D341Med (cell line): ENCODE measurements at places on chromosomes 1 and 21.

DNA sequence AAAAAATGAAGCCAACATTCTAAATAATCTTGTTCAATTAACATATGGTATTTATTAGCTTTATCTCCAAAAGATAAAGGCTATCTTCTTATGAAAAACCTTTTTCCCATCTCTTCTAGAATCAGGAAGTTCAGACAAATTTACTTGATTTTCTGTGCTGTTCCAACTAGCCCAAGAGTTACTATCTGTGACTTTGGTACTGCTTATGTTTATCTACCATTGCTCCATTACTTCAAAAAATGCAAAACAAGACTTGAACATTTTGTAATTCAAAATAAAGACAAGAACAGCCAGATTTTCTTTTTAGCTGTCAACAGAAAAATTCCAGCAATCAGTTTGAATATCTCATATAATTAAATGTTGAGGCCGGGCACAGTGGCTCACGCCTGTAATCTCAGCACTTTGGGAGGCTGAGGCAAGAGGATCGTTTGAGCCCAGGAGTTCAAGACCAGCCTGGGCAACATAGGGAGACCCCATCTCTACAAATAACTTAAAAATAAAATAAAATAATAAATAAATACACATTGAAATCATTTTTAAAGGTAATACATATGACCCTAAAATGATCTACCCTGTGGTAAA is 188.5 kb downstream of the LTN1 start:
- DNase-seq, result no peak

GRCh38 chr1:153540394-153541361 is at the start of gene S100A5:
TSS of gene S100A5 (minus strand) at chr1:153540934. CDS start at chr1:153540191, 743 bp downstream.
- no peak for DNase-seq

DNA sequence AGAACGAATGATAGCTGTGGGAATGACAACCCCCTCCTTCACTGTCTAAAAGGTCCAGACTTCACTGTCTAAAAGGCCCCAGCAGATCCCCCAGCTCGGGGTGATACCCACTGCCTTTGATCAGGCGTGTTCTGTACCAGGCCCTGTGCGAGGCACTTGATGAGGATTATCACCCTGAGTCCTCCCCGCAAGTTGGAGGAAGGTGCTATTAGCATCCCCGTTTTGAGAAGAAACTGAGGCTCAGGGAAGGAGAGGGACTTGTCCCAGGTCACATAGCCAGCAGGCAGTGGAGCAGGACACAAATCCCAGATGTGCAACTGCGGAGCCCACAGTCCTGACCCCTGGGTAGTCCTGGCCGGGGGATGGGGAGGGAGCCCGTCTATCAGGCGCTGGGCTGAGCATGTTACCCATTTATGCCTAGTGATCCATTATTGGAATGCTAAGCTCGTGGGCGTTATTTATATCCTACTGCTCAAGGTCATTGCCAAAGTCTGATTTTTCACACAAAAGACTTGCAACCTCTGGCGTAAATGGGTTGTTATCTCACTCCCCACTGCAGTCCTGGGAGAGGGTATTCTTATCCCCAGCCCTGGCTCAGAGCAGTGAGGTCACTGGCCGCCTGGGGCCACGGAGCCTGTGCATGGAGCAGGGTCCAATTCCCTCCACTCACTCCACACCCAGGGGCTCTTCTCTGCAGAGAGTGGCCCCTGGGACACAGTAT is 722.2 kb downstream of the MATN1 start:
- DNase-seq, result no peak

- DNase-seq, result no peak
These were observed 30.9 kb upstream of the NEXN start for GRCh38 chr1:77857552-77857951.

GRCh38 chr1:202888221-202888530 is 773 bp downstream of the RABIF start:
- no peak for DNase-seq

DNA sequence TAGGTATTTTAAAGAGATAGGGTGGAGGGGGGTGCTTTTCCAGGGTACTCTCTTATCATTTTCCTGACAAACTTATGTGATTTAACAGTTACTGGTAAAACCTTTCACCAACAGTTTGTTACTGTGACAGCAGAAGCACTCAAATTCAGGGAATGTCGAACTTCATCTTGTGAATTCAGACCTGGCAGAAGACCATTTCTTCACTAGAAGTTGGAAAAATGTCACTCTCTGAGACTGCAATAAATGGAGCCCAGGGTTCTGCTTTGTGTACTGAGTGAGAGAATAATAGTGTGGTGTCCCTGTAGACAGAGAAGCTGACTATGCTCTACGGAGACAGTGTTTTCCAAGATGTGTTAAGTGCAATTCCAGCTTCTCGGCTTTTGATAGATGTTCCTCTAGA is 200.2 kb downstream of the ST6GALNAC3 start:
- DNase-seq, result no peak

- DNase-seq, result no peak
These were observed 139.4 kb downstream of the RUNX1 start for GRCh38 chr21:34909492-34910292.

DNA sequence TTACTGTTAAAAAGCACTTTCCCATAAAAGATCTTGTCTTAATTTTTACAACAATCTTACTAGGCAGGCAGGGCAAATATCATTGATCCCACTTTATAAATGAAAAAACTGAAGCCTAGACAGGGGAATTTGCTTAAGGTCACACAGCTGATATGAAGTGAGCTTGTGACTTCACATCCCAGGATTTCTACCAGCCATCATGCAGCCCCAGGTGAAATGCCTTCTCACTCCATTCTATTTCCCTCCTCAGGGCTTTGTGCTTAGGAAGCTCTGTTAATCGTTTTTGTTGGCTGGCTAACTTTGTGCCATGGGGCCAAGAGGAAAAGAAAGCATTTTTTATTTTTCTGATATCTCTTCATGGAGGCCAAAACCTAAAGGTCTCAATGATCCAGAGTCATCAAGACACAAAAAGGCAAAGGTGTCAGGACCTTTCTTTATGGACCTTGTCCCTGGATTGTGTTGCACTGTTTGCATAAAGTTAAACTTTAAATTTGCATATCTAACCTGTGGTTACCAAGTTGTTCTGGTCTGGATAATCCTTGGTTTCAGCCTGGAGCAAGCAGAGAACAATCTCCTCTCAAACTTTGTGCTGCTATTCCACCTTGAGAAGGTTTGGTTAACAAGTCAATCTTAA is 44.8 kb upstream of the ZNF326 start:
- no peak for DNase-seq

- peak; percentile 86 for DNase-seq
These were observed 108.9 kb downstream of the NOS1AP start for GRCh38 chr1:162178432-162178831.

- DNase-seq, result no peak
These were observed 367.1 kb upstream of the ESRRG start for GRCh38 chr1:217090060-217090911.

- no peak for DNase-seq
These were observed 109.9 kb downstream of the KIAA0319L start for GRCh38 chr1:35447278-35447677.

DNA sequence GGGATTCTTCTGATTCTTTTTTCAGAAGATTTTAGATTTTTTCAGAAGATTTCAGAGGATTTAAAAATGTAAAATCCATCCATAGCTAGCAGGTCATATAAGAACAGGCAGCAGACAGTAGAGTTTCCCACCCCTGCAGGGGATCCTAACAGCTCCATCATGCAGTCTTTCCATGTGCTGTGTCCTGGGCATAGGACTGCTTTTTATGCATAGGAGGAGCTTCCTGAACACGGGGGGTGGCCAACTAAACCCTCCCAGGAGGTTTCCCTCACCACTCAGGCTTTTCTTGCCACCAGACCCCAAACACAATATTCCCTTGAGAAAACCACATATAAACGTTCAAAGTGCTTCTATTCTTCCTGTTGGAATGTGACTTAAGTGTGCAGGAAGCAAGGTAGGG is 90.1 kb upstream of the TNR start:
- no peak for DNase-seq

DNA sequence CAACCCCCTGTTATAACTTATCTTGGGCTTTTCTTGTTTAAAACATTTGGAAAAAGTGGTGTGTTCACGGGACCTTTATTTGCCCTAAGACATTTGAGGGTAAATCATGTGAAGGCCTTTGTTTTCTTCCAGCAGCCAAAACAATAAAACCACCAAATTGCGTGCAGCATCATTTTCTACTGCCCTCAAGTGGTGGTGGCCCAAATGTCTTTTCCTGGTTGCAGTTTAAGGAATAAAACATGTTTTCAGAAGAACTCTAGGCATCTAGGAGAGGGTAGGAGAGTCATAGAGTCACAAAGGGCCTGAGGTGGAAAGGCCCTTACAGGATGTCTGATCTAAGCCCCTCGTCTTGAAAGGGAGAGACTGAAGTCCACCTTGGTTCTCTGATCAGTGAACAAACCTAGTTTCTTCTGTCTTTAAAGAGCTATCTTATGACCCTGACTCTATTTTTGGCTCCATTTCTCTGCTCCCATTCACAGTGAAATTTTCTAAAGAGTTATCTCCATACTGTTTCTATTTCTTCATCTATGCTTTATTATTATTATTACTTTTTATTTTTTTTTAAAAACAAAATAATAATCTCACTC is 16.0 kb upstream of the EPS15 start:
- DNase-seq, result peak; percentile 59

DNA sequence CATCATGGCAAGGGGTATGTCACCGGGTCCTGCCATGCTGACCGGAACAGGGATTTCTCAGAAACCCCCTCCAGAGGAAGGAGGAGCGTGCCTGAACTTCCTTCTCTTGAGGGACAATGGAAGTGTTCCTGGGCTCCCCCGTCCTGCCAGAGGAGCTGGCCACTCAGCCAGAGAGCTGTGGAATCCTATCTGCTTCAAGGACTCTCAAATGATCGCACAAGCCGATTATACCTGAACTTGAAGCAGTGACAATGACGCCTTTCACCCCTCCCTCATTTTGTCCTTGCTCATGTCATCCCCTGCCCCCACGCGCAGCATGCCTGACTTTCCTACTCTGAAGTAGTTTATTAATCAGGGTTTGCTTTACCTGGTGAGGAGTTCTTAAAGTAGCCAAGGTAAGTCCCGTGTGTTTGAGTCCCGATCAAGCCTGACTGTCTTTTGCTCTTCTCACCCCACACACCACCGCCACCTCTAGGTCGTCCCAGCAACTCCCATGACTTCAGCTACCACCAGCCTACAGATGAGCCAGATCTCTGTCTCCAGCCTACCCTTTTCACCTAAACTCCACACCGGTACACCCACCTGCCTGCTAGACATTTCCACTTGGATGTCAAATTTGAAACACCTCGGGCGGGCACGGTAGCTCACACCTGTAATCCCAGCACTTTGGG is 25.0 kb upstream of the PRELP start:
- DNase-seq, result no peak

DNA sequence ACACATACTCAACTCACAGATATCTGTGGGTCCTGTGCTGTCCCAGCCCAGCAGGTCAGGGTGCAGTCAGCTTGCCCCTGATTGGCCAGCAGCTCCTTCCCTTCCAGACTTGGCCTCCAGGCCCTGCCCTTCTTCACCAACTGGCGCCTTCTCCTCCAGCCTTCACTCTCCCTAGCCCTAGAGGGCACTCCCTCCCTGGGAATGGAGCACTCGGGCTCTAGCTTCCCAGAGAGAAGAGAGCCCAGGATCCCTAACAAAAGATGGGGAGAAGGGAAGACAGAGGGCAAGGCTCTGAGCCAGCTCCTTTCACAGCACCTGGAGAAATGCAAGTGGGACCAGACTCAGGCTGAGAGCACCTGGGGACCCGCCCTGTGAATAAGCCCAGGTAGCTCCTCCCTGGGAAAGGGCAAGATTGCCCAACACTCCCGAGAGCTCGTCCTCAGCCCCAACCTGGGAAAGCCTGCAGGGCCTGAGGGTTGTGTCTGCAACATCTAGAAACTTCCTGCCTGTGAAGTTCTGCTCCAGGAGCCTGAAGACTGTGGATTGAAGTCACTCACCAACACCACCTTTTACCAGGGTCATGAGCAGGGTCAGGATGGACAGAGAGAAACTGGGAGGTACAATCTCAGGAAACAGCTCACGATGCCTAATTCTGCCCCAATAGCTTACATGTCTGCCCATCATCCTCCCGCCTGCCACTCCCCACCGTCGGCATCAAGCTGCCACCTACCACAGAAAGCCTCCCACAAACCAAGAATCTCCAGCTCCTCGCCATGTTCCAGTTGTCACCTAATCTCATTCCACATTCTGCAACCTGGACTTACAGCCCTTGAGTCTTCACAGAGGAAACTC is at the start of gene PGLYRP4:
Gene PGLYRP4, minus strand, starts transcription at position 331 of the 852 bp plus-strand sequence. CDS start 909 bp downstream, outside the sequence.
- DNase-seq, result peak; percentile 19

- no peak for DNase-seq
These were observed 26.0 kb upstream of the KCNK2 start for GRCh38 chr1:215056584-215056983.

GRCh38 chr1:199691540-199691939 is 336.0 kb upstream of the NR5A2 start:
- DNase-seq, result no peak

DNA sequence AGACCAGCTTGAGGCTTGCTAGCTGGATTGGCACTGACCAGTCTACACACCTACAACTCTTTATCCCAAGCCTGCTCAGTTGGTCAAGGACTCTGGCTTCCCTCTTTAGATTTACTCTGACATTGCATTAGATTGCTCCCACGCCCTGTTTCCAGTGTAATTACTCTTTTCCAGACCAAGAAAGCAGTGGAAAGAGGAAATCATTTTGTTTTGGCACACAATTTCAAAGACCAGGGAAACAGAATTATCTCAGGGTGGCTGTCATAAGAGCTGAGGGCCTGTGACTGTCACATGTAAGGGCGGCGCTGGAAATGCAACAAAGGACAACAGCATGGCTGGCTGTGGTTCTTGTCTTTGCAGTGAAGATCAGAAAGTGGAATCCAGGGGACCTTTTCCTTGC is 302.7 kb downstream of the HHAT start:
- DNase-seq, result no peak
